ENCODE measurements at places on chromosomes 1 and 21. TPM values are rescaled to one million over a fixed set of nuclear protein-coding genes. Genes with fewer than 3 reads are reported as not detected.
A peak's percentile ranks its signal among the peaks of the same experiment; 100 is the strongest.

DNA sequence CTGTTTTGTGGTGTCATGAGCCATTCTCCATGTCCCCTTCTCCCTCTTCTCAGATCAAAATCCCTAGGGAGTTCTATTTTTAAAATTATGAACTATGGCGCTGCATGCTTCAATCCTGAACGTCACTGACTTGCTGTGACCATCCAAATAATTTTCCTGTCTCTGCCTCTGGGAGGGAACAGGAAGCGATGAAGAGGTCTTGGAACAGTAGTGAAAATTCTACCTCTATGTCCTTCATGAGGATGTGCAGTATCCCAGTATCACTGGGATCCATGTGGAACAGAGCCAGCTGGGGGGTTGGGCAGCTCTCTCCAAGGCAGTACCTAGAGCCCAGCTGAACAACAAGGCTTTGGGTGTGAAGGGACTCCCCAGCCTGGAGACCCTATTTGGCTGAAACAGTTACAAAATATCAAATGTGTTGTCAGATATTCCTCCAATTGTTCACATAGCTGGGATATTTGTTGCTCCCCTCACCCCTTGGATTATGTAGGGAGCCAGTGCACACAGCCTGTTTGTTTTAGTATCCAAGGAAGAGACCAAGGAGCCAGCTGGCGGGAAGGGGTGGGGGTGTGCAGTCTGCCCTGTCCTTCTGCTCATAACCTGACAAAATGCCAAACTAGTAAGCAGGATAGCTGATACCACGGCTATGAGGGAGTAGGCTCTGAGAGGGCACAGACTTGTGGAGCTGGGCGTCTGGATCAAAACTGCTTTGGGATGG, 7.6 kb downstream of the DCLRE1B start:
- peak; percentile 89 for DNase-seq

DNA sequence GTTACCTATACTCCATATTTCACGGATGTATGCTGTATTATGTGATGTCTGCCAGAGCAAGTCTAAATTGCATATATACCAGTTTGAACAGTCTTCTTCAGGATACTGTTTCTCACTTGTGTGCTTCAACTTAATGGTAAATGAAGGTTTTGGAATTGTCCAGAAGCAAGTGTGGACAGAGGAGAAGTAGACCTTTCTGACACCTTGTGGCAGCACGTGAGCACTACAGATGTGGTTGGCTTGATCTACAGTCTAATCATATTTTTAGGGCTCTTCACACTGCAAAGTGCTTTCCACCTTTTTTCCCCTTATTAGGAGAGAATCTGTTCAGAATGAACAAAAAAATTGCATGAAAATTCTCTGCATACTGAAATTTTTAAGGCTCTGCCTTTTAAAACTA, 10.9 kb downstream of the MORC3 start:
- DNase-seq, result peak; percentile 73

GRCh38 chr1:156625436-156626078, 6.3 kb downstream of the HAPLN2 start:
- DNase-seq, result peak; percentile 76

GRCh38 chr1:19465123-19465522, 20.2 kb downstream of the CAPZB start:
- no peak for DNase-seq

- no peak for DNase-seq
Observed at GRCh38 chr21:44421901-44422840, 33.1 kb upstream of the LRRC3 start.

GRCh38 chr21:28972398-28972797, 20.3 kb downstream of the LTN1 start:
- DNase-seq, result no peak

DNA sequence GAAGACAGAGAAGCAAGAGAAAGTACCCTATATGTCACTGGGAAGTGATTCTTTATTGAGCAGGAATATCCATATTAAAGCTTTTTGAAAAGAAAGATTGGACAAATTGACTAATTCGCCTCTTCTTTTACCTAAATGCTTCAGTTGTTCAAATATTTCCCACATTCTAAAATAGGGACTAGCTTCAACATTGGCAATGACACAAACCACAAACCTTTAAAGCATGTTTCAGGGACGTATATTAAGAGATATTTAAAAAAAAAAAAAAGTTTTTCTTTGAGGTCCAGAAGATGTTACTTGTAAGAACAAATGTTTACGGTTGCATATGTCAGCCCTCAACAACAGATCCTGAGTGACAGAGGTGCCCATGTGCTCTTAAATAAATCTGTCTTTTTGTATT, 235.0 kb upstream of the NFIA start:
- peak; percentile 8 for DNase-seq

GRCh38 chr1:57040811-57041210, 75.0 kb upstream of the C8B start:
- no peak for DNase-seq

DNA sequence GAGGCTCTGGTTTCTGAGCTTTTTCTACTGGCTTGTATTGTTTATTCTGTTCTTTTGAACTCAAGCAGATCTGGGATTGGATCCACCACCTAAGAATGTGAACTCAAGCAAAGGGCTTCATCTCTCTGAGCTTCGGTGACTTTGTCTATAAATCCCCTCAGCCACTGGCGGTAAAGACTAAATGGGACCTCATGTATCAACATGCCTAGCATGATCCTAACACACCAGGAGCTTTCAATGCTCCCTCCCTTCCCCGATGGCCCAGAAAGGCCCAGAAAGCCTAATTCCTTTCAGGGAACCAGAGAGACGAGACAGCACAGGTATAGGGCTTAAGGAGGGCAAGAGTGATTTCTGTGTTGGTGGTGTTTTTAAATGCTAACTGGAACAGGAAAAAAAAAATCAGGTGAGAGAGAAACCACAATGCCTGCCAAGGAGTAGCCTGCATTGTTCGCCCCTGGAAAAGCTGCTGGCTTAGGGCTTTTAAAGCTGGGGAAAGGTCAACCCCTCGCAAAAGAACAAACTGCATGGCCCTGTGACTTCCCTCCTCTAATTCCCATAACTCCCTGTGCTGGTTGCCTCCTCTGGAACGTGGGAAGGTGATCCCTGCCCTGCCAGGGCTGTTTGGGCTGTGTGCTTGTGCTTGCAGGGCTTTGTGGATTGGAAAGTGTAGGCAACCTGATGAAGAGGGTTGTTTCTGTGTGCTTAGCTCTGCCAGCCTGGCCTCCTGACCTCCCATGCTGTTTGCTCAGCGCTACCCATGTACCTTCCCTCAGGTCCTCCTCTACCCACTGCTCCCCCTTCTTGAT, 147.0 kb downstream of the PLPP3 start:
- DNase-seq, result no peak

DNA sequence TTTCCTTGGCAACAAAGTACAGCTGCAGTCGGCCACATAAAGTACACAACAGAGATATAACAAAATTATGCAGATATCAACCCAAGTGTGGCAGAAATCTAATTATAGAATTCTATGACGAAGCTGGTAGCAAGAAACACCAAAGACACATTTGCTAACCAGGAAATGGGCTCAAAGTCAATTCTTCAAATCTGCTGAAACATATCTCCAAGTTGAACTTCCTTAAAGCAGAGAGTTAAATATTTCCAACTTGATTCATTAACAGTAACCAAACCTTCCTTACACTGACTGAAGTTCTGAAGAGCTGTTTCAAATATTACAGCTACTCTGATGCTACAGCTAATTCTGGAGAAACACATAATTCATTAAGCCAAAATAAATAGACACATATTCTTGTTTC, 67.6 kb upstream of the SDC3 start:
- peak; percentile 84 for DNase-seq

- no peak for DNase-seq
Observed at GRCh38 chr1:154840269-154841176, 29.6 kb downstream of the KCNN3 start.

GRCh38 chr1:58109646-58110200, 436.8 kb downstream of the OMA1 start:
- no peak for DNase-seq

DNA sequence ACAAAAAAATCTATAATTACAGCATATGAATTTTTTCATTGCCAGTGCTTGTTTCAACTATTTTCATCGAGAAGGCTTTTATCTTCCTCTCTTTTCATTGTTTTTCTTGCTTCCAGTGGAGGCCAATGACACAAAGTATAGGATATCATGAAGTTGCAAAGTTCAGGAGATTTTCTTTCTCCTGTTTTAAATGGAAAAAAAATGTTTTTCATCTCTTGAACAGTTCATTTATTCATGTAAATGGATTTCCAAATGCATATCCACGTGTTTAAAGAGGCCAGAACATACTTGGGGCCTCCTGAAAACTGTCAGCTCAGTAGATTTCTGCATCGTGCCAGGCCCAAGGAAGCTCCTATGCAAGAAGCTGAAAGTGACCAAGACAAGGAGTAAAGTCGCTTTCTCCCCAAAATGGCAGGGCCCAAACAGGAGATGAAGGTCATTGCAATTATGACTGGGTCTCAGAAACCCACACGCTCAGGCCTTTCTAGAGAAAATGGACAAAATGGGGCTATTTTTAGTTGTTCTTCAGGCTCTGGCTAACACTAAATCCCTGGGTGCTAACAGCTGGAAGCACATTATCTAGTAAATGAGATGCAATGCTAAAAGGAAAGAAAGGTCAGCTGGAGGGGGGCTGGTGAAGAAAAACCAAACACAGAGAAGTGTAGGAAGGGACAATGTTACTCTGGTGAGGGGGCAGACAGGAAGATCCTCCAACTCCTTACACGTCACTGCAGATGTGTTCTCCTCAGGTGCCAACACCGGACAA, 136.9 kb upstream of the C8B start:
- DNase-seq, result no peak

DNA sequence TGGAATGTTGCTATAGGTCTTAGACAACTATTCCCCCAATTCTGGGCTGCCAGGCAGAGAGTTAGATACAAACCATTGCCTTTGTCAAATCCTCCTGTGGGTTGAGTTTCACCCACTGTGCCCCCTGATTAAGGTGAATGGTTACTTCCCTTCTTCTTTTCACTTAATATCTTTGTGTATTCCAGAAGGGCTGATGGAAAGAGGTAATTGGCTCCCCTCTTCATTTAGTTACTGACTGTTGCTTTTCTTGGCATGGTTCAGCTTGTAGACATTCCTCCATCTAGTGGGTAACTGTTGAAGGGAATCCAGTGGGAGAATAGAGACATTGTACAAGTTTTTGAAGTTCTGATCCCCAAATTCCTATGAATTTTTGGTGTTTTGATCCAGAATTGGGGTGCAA, 43.8 kb upstream of the MACF1 start:
- no peak for DNase-seq

GRCh38 chr1:25338188-25338981, at the start of gene TMEM50A:
Gene TMEM50A, plus strand, starts transcription at chr1:25338334. Its CDS starts 2,153 bp downstream, at chr1:25340487.
- DNase-seq, result peak; percentile 88

- DNase-seq, result no peak
Observed at GRCh38 chr1:49854741-49855140, 169.0 kb downstream of the AGBL4 start.

GRCh38 chr1:240441669-240442068, 170.3 kb downstream of the GREM2 start:
- no peak for DNase-seq

DNA sequence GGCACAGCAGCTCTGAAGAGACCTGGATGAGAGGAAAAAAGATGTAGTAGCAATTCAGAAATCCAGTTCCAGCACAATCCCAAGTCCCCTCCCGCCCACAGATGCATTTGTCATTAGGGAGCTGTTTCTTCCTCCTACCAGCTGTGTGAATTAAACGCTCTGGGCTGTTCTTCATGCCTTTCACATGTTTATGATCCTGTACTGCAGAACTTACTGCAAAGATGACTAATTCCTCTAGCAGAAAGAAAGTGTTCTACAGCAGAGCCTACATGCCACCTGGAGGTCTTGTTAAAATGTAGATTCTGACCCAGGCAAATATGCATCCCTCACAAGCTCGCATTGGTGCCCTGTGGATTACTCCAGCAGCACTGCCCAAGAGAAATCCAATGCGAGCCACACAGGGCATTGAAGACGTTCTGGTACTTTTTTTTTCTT, 6.5 kb downstream of the ENO1 start:
- no peak for DNase-seq

- DNase-seq, result peak; percentile 93
Observed at GRCh38 chr1:8121261-8122159, 95.4 kb upstream of the ERRFI1 start.

GRCh38 chr1:226882187-226882586, 11.8 kb downstream of the PSEN2 start:
- DNase-seq, result peak; percentile 8

- DNase-seq, result peak; percentile 2
Observed at GRCh38 chr1:151763990-151764389, 694 bp upstream of the MRPL9 start.

GRCh38 chr1:221457685-221458446, 284.0 kb downstream of the DUSP10 start:
- DNase-seq, result no peak

GRCh38 chr1:240455228-240455821, 156.6 kb downstream of the GREM2 start:
- DNase-seq, result peak; percentile 17

DNA sequence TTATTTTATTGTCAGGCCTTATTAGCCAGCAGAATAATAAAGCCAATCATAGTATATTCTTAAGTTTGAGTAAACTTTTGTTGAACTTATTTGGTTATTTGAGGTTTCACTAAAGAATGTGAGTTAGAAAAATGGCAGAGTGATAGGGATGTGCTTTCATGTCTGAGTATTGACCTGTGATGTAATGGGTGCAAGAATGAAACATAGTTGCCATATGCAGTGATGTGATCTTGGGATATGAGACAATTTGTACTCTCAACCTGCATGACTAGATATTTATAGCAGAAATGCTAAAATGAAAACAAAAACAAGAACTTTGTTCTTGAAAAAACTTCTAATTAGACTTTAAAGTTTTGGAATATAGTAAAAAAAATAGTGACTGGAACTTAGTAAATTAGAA, 97.9 kb downstream of the DISP1 start:
- no peak for DNase-seq

- DNase-seq, result no peak
Observed at GRCh38 chr1:41521766-41522165, 37.3 kb upstream of the EDN2 start.

DNA sequence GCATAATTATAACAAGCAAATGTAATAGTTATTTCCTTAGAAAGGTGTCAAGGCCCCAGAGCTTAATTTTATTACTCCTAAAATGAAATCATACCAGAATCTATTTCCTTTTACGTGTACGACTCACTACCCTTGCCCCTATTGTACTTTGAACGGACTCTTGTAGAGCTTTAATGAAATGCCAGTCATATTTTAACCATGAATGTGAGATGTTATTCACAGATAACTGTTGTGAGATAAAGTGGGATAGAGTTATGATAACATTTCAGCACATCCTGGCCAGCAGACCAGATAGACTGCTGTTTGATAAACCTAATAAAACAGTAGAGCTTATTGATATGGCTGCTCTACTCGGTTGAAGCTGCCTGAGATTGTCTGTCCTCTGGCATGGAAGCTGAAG, 500.8 kb upstream of the PBX1 start:
- DNase-seq, result no peak

TRIM67 gene
- not detected for total RNA-seq

OR2L3 gene
- not detected for total RNA-seq

RASAL2 gene
- total RNA-seq, result 35.3 TPM

PROK1 gene
- total RNA-seq, result not detected

G0S2 gene
- 47.5 TPM for total RNA-seq

RNF186 gene
- not detected for total RNA-seq

RGS1 gene
- total RNA-seq, result not detected

RGSL1 gene
- not detected for total RNA-seq

HSPB7 gene
- 744 TPM for total RNA-seq

Measured in cardiac muscle cell (in vitro differentiated cells and primary cell).